CD4-positive, alpha-beta memory T cell (primary cell): ENCODE measurements at places on chromosomes 4 and X. TPM values are rescaled to one million over a fixed set of nuclear protein-coding genes. Genes with fewer than 3 reads are reported as not detected.

DNA sequence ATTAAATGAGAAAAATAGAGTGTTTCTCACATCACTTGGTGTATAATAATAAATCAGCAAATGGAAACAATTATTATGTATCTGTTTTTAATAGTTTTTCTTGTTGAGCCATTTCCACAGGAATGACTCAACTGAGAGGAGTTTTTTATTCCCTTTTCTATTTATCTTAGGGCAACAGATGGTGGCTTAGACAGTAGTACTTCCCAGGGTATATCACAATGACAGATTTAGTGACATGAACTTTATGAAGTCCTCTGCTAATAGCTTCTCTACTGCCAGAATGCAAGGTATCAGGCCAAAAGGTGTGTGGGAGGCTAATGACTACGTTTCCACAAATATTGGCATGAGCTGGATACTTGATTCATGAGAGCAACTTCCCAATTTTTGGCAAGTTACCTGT lies 126.7 kb downstream of the HTR2C start:
- no peak for DNase-seq

DNA sequence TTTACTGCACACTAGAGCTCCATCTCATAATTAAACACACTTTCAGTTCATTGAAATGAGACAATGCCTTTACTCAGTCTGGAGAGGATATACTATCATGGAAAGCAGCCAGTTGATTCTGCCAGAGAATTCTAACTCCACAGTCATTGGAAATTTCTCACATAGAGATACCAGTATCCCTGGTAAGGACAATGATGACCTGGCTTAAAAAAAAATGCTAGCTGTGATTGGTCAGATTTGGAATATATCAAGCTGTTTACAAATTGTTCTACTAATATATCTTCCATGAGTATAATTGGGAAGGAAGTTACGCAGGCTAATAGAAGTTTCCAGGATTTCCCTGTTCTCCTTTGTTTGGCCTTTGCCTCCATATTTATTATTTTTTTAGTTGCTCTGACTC lies 34.5 kb upstream of the TLL1 start:
- DNase-seq, result no peak

DNA sequence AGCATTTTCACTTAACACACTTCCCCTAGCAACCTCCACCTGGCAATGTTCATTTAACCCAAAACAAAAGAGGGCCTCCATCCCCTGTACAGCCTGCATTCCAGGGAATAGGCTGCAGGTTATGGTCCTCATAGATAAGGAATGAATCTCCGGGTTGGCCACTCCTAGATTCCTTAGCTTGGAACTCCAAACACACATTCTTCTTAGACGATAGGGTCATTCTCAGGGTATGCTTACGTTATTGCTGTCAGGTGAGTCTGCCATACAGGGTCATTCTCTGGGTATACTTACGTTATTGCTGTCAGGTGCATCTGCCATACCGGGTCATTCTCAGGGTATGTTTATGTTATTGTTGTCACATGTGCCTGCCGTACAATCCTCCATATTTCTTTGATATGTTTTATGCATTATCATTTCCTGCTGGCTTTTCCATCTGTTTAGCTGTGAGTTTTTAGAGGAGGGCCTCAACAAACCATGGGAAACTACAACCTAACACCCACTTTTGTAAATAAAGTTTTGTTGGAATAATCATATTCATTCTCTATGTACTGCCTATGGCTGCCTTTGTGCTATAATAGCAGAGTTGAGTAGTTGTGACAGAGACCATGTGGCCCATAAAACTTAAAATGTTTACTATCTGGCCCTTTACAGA lies 8.2 kb upstream of the AFF1 start:
- no peak for DNase-seq

DNA sequence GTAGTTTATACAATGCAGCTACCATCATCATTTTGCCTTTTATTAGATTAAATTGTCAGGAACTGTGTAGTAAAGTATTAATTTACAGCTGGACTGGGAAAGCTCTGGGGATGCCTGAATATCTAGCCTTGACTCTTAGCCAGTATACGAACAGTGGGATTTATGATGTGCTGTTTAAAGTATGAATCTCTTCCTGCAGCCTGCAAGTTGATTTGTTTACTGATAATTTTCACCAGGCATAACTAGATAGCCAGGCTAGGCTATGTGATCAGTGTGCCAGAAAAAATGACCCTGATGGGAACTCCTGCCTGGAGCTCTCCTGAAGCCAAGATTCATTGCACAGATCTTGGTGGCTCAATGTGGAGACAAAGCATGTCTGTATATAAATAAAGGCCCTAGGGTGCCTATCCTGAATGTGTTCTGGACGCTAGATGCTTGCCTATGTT lies 119.2 kb downstream of the SCLT1 start:
- DNase-seq, result no peak

- DNase-seq, result no peak
Measured at GRCh38 chr4:6113641-6114040, 86.7 kb downstream of the JAKMIP1 start.

Gene SORCS2
- not detected for total RNA-seq

- DNase-seq, result no peak
Measured at GRCh38 chr4:102732678-102733077, 28.1 kb downstream of the MANBA start.

DNA sequence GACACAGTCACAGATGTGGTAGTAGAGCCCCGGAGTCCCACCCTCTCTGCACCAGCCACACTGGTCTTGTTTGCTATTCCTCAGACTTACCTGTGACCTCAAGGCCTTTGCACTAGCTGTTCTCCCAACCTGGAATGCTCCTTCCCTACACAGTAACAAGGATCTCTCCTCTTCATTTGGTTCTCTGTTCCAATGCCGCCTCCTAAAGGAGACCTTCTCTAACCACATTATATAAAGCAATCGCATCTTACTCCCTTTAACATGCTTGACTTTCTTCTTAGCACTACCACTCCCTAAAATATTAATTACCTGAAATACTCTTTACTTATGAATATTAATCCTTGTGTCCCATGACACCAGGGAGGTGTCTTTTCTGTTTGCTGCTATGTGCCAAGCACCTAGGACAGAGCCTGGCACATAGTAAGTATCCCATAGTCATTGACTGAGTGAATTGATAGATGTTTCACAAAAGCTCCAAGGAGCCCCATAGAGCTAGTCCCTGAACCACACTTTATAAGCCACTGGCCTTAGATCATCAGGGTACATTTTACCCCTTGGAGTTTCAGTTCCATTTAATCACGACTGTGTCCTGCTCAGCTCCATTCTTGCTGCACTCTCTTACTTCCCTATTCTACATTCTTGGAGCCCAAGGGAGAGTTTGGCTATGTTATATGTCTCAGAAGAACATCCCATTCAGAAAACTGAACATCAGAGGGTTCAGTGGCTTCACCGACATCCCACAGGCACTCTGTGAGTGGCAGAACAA lies 312.7 kb downstream of the RAB28 start:
- no peak for DNase-seq

DNA sequence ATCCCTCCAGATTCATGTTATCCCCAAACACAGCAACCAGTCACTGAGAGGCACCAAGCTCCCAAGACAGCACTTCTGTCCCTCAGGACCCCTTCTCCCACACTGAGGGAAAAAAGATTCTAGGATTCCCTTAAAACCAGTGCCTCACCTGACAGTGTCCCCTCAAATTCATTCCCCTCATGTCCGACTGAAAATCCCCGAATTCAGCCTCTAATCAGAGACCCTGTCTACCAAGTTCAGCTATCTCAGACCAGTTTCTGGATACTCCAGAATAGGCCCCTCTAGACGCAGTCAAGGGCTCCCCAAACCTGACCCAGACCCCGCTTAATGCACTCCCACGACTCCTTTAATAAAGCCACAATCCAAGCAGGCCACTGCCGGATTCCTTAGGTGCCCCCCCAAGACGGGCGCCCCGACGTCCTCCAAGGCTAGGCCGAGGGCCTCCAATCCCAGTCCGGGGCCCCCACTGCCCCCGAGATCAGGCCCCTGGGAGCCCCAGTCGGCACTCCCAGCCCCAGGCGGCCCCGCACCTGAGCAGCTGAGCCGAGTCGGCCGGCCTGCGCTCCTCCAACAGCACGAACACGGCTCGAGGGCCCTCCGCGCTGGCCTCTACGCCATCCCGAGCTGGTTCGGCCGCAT lies 457 bp downstream of the TFE3 start:
- DNase-seq, result no peak

DNA sequence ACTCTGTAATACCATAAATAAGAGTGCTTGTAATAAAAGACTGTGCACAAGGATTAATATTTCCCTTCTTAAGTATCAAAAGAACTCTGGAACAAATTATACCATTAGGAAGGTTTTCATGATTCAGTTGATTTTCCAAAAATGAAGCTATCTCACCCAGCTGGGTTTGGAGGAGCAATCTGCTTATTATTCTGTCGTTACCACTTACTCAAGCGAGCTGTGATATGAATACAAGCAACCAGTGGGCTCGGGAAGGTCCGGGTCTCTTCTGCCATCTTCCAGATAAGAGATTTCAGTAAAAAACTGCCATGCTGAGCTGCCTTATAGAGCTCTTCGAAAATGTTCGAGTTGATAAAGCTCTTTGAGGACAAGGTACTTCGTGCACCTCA lies 15.3 kb downstream of the SMIM20 start:
- DNase-seq, result no peak

Gene SEC31A
- total RNA-seq, result 157 TPM

GRCh38 chr4:127896528-127896927 lies 15.8 kb downstream of the PLK4 start:
- DNase-seq, result no peak

GRCh38 chrX:9211269-9211668 lies 177.3 kb upstream of the FAM9B start:
- DNase-seq, result no peak

- DNase-seq, result peak; percentile 8
Measured at GRCh38 chr4:140609548-140610425, 41.0 kb upstream of the UCP1 start.

Gene TRIM75
- not detected for total RNA-seq

Gene TLR3
- 2.2 TPM for total RNA-seq

- no peak for DNase-seq
Measured at GRCh38 chr4:184259081-184259480, 41.4 kb upstream of the ENPP6 start.

Gene CXorf49
- not detected for total RNA-seq

Gene RHOH
- total RNA-seq, result 198 TPM

GRCh38 chr4:124953486-124953885 lies 241.0 kb upstream of the ANKRD50 start:
- DNase-seq, result no peak

GRCh38 chr4:61596606-61597340 lies 396.6 kb downstream of the ADGRL3 start:
- DNase-seq, result no peak
